ENCODE measurements at places on chromosomes 6 and 20.

GRCh38 chr20:17417225-17417624, 114.0 kb downstream of the BFSP1 start:
- H3K4me3 ChIP-seq = no peak overlapping the region
- H3K27me3 ChIP-seq = peaks cover 30% of the 10 kb centered on the region
- no peak for DNase-seq
- H3K36me3 ChIP-seq = no peaks in the 10 kb centered on the region
- no peaks in the 10 kb centered on the region for H3K4me1 ChIP-seq

GRCh38 chr6:74181471-74181870, 485.5 kb downstream of the CD109 start:
- no peaks in the 10 kb centered on the region for H3K27me3 ChIP-seq
- no peaks in the 10 kb centered on the region for H3K36me3 ChIP-seq
- no peak overlapping the region for H3K4me3 ChIP-seq
- no peak overlapping the region for H3K27ac ChIP-seq
- H3K4me1 ChIP-seq = no peaks in the 10 kb centered on the region
- DNase-seq = no peak

GRCh38 chr6:68427630-68428029, 207.5 kb upstream of the ADGRB3 start:
- no peaks in the 10 kb centered on the region for H3K27me3 ChIP-seq
- H3K4me3 ChIP-seq = no peak overlapping the region
- H3K4me1 ChIP-seq = no peaks in the 10 kb centered on the region
- H3K36me3 ChIP-seq = no peaks in the 10 kb centered on the region
- DNase-seq = no peak

GRCh38 chr20:57433657-57434389, 42.6 kb downstream of the RBM38 start:
- no peaks in the 10 kb centered on the region for H3K27me3 ChIP-seq
- H3K36me3 ChIP-seq = peaks cover 11% of the 10 kb centered on the region
- H3K27ac ChIP-seq = peak overlapping the region; percentile 61

GRCh38 chr6:110341663-110342596, 16.2 kb downstream of the METTL24 start:
- no peak for DNase-seq
- no peaks in the 10 kb centered on the region for H3K4me1 ChIP-seq
- peaks cover 4% of the 10 kb centered on the region for H3K27me3 ChIP-seq
- no peak overlapping the region for H3K27ac ChIP-seq
- H3K36me3 ChIP-seq = no peaks in the 10 kb centered on the region

DNA sequence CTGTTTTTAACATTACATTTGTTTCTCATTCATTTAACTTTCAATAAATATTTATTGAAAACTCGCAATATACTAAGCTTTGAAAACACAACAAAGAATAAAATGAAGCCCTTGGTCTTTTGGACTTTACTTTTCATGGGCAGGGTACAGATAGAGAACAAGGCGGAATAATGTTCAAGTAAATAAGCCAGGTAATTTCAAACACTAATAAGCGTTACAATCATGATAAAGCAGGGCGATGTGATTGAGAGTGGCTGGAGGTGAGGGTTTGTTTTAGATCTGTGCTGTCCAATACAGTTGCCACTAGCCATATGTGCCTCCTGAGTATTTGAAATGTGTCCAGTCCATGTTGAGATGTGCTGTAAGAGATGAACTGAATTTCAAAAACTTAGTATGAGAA, 307.1 kb downstream of the ALDH8A1 start:
- DNase-seq = no peak
- H3K4me3 ChIP-seq = no peak overlapping the region
- no peaks in the 10 kb centered on the region for H3K36me3 ChIP-seq
- H3K27ac ChIP-seq = no peak overlapping the region

DNA sequence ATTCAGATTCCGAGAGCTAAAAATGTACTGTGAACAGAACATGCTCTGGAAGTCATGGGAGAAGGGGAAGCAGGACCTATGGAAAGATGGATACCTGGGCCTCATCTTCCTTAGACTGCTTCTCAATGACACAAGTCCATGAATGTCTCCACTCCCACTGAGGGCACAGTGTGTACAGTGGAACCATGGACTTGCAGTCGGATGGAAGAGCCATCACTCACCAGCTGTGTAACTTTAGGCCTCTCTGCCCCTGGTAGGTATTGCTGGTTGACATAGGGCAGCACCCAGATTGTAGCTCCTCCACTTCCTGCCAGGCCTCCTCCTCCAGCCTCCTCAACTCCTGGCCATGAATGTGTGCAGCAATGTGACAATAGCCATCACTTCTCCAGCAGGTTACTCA, 52.5 kb downstream of the MAFB start:
- no peak overlapping the region for H3K27ac ChIP-seq
- peaks cover 18% of the 10 kb centered on the region for H3K27me3 ChIP-seq
- DNase-seq = no peak
- H3K4me1 ChIP-seq = no peaks in the 10 kb centered on the region

- peak overlapping the region; percentile 97 for H3K4me3 ChIP-seq
- H3K36me3 ChIP-seq = peaks cover 50% of the 10 kb centered on the region
- no peak for DNase-seq
- H3K27ac ChIP-seq = peak overlapping the region; percentile 100
- peaks cover 28% of the 10 kb centered on the region for H3K4me1 ChIP-seq
These were observed 35.2 kb downstream of the HFE start for GRCh38 chr6:26122402-26122792.

- DNase-seq = no peak
- no peaks in the 10 kb centered on the region for H3K27me3 ChIP-seq
- no peak overlapping the region for H3K27ac ChIP-seq
- no peaks in the 10 kb centered on the region for H3K36me3 ChIP-seq
These were observed 38.2 kb upstream of the LAMP5 start for GRCh38 chr20:9476174-9476573.

DNA sequence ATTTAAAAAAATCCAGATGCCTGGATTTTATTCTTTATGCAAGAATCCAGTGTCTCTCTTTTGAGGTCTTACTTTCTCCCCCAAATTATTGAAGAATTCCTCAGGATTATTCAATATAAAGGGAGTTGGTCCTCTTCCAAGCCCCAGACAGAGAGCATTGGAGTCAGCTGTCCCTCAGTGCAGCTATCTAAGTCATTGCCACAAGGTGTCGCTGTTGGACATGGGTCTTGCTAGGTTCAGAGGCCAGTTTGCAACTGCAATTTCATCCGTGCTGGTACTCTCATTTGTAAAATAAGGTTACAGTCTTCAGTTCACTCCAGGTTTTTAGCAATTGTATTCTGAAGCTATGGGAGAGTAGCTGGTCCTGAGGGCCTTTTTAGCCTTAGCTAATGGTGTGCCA, 27.8 kb downstream of the CCN2 start:
- H3K4me3 ChIP-seq = no peak overlapping the region
- DNase-seq = peak; percentile 5
- H3K27me3 ChIP-seq = peaks cover 25% of the 10 kb centered on the region
- no peak overlapping the region for H3K27ac ChIP-seq
- peaks cover 4% of the 10 kb centered on the region for H3K36me3 ChIP-seq

- no peak for DNase-seq
- H3K4me3 ChIP-seq = peak within 1 kb of the TSS; percentile 81
- H3K4me1 ChIP-seq = peaks cover 9% of the 10 kb centered on the region
- peaks cover 14% of the 10 kb centered on the region for H3K27me3 ChIP-seq
These were observed at the start of gene ATP9A for GRCh38 chr20:51767867-51768758. TSS of gene ATP9A (minus strand) at chr20:51768390. CDS start at chr20:51768369, 21 bp downstream.

DNA sequence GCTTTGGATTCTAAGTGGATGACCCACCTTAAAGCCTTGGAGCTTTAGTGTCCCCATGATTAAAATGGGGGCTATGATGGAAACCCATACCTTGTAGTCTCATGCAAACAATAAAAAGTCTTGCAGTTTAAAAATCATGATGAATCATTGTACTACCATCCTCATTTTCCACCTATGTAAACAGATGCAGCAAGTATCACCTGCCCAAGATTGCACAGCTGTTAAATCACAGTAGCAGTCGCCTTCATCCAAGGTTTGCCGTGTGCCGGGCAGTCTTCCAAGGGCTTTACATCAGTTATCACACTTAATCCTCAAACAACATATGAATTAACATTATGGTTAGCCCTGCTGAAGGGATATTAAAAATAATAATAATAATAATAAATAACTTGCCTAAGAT, 210.3 kb downstream of the FOXA2 start:
- H3K27ac ChIP-seq = no peak overlapping the region
- no peak overlapping the region for H3K4me3 ChIP-seq
- H3K27me3 ChIP-seq = no peaks in the 10 kb centered on the region
- no peaks in the 10 kb centered on the region for H3K36me3 ChIP-seq
- no peak for DNase-seq

DNA sequence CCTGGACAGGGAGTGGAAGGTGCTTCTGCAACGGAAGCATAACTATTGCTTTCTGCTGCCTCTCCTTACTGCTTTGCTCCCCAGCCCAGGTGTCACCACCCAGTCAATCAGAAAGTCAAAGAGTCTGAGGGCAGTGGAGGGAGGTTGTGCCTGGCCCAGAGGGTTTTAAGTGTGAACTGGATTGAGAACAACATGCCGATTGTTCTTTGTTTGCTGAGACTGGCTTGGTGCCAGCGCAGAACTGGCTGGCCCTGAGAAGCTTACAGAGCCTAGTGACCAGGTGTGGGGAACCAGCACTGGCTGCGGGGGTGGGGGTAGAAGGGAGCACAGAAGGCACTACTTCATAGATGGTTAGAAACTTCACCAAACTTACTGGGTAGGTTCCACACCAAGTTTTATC, 31.1 kb upstream of the ENPP4 start:
- no peak overlapping the region for H3K27ac ChIP-seq
- H3K27me3 ChIP-seq = no peaks in the 10 kb centered on the region
- peaks cover 4% of the 10 kb centered on the region for H3K4me1 ChIP-seq
- no peaks in the 10 kb centered on the region for H3K36me3 ChIP-seq

GRCh38 chr20:42179768-42180167, 561.6 kb upstream of the CHD6 start:
- H3K4me1 ChIP-seq = no peaks in the 10 kb centered on the region
- H3K4me3 ChIP-seq = no peak overlapping the region
- no peak overlapping the region for H3K27ac ChIP-seq
- H3K36me3 ChIP-seq = no peaks in the 10 kb centered on the region
- DNase-seq = no peak
- H3K27me3 ChIP-seq = no peaks in the 10 kb centered on the region

- no peak overlapping the region for H3K27ac ChIP-seq
- no peaks in the 10 kb centered on the region for H3K36me3 ChIP-seq
- no peaks in the 10 kb centered on the region for H3K27me3 ChIP-seq
- H3K4me3 ChIP-seq = no peak overlapping the region
These were observed 490.3 kb downstream of the COL12A1 start for GRCh38 chr6:74715355-74716085.

DNA sequence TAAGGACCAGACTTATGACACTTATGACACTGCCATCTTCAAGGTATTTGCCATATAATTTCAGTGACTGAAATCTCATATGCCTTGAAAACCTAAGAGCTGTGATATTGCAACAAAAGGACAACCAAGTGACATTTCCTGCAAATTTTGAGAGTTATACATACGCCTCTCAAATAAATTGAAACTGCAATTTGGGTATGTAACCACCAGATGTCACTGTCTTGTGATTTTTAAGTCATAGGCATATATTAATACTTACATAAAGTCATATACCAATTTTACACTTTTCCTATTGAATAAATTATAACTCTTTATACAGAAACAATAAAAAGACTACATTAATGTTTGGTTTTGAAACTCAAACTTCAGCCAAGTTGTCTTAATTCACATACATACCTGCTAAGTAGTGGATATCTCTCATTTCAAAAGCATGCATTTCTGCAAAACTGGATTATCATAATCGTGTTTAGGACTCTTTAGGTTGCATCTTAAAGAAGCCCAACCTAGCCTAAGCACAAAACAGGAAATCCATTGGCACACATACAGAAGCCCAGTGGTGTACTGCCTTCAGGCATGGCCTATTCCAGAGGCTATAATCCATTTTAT, 180.2 kb downstream of the PACRG start:
- no peaks in the 10 kb centered on the region for H3K36me3 ChIP-seq
- H3K27ac ChIP-seq = no peak overlapping the region
- no peak for DNase-seq
- H3K4me3 ChIP-seq = no peak overlapping the region
- H3K27me3 ChIP-seq = no peaks in the 10 kb centered on the region

GRCh38 chr20:32510601-32511357, 74.4 kb downstream of the NOL4L start:
- H3K4me3 ChIP-seq = peak overlapping the region; percentile 55
- H3K36me3 ChIP-seq = peaks cover 20% of the 10 kb centered on the region
- H3K4me1 ChIP-seq = peaks cover 41% of the 10 kb centered on the region

GRCh38 chr20:5095931-5096330, 23.8 kb downstream of the PCNA start:
- DNase-seq = no peak
- H3K4me1 ChIP-seq = peaks cover 5% of the 10 kb centered on the region
- peak overlapping the region; percentile 83 for H3K27ac ChIP-seq
- H3K36me3 ChIP-seq = peaks cover 24% of the 10 kb centered on the region
- no peak overlapping the region for H3K4me3 ChIP-seq

DNA sequence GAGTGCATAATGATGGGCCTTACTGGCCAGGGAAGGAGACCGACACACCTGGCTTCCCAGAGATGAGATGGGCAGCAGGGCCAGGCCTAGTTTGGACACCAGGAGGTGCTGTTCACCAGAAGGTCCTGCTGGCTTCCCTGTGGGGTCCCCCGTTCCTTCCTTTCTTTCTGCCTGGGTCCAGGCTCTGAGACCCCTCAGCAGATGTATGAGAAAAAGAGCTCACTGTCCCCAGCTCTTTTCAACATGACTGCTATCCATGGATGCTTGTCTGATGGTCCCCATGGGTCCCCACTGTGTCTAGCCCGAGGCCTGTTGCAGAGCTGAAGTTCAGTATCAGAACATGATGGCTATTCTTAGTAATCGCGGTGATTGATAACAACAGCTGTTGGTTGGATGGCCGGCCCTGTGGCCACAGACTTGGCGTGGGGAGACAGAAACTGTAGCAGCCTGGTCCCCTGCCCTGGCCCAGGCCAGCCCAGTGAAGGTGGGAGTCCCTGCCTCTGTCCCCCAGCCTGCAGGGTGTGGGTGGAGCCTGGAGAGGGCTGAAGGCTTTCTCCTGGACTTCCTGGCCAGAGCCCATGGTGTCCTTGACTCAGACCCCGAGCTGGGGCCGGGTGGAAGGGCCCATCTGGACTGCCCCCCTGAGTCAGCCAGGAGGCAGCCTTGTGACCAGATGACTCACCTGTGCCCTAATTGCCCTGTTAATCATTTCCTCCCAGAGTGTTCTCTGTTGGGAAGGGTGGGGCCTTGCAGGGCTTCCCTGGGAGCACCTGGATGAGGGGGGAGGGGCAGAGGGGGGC, 9.9 kb upstream of the BAK1 start:
- H3K4me1 ChIP-seq = peaks cover 28% of the 10 kb centered on the region
- no peaks in the 10 kb centered on the region for H3K27me3 ChIP-seq
- peak; percentile 41 for DNase-seq
- no peaks in the 10 kb centered on the region for H3K36me3 ChIP-seq

DNA sequence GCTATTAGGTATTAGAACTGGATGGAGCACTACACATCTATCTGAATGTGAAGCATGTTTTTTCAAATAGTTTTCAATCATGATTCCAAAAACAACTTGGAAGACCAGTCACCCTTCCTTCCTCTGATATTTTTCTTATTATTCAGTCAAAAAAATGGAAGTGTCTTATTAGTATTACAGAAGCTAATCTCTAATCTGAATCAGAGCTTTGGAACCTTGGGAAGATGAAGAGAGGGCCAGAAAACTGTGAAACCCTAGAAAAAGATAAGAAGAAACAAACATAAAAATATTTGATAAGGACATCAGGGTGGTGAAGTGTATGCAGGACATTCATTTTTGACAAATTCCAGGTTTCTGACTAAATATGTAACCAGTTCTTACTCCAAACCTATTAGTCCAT, 166.3 kb upstream of the PRSS16 start:
- no peak overlapping the region for H3K4me3 ChIP-seq
- H3K27ac ChIP-seq = no peak overlapping the region

- H3K27me3 ChIP-seq = peaks cover 37% of the 10 kb centered on the region
- DNase-seq = no peak
- H3K4me1 ChIP-seq = no peaks in the 10 kb centered on the region
- no peak overlapping the region for H3K27ac ChIP-seq
- H3K36me3 ChIP-seq = no peaks in the 10 kb centered on the region
These were observed 12.4 kb upstream of the KIAA1755 start for GRCh38 chr20:38272961-38273360.

- no peaks in the 10 kb centered on the region for H3K4me1 ChIP-seq
- no peak for DNase-seq
These were observed 333.2 kb downstream of the RIMS1 start for GRCh38 chr6:72219536-72219935.
